ENCODE measurements at places on chromosomes 12 and 14. TPM values are rescaled to one million over a fixed set of nuclear protein-coding genes. Genes with fewer than 3 reads are reported as not detected.

Gene AQP2
- not detected for polyA plus RNA-seq

Gene ZBTB42
- 0.73 TPM for polyA plus RNA-seq

Gene KRT82
- not detected for polyA plus RNA-seq

Gene TEX52
- polyA plus RNA-seq: not detected

Gene FITM1
- not detected for polyA plus RNA-seq

Gene RHEBL1
- polyA plus RNA-seq: 0.31 TPM

Gene ACAD10
- 12.4 TPM for polyA plus RNA-seq

Gene FSCB
- not detected for polyA plus RNA-seq

Gene KCTD10
- 84.5 TPM for polyA plus RNA-seq

Gene GAS2L3
- 3.6 TPM for polyA plus RNA-seq

Gene REM2
- 0.04 TPM for polyA plus RNA-seq

Gene MANSC4
- polyA plus RNA-seq: 0.59 TPM

Gene PMCH
- not detected for polyA plus RNA-seq

Gene TMTC1
- polyA plus RNA-seq: 3.7 TPM

Gene TCL1B
- polyA plus RNA-seq: not detected

Gene TAPBPL
- polyA plus RNA-seq: 4.8 TPM

Gene NTF3
- polyA plus RNA-seq: not detected

Gene IL31
- polyA plus RNA-seq: not detected

Gene COL2A1
- not detected for polyA plus RNA-seq

Gene ITGA7
- 0.04 TPM for polyA plus RNA-seq

Gene SLC17A8
- not detected for polyA plus RNA-seq

Gene SPTSSA
- 34.6 TPM for polyA plus RNA-seq

Gene PLA2G1B
- not detected for polyA plus RNA-seq

Gene MNAT1
- polyA plus RNA-seq: 63.9 TPM

Gene STAT2
- 120 TPM for polyA plus RNA-seq

Gene NRXN3
- polyA plus RNA-seq: 0.89 TPM

Gene AQP6
- polyA plus RNA-seq: 0.57 TPM

Gene KRT6C
- polyA plus RNA-seq: 203 TPM

Gene ACSS3
- 0.17 TPM for polyA plus RNA-seq

Gene PPFIA2
- not detected for polyA plus RNA-seq

Gene PIWIL1
- polyA plus RNA-seq: 0.13 TPM

Gene KLRC3
- not detected for polyA plus RNA-seq

Gene ASIC1
- polyA plus RNA-seq: 5.7 TPM

Gene EML5
- 0.60 TPM for polyA plus RNA-seq

Gene NEUROD4
- not detected for polyA plus RNA-seq

Gene LMNTD1
- polyA plus RNA-seq: 0.42 TPM

Gene PRH2
- polyA plus RNA-seq: not detected

Gene GUCY2C
- polyA plus RNA-seq: 0.06 TPM

Gene ARHGEF25
- polyA plus RNA-seq: 0.26 TPM

Gene KCNJ8
- not detected for polyA plus RNA-seq

Gene COX8C
- polyA plus RNA-seq: not detected

Gene SYT1
- 4.6 TPM for polyA plus RNA-seq

Gene STON2
- polyA plus RNA-seq: 103 TPM

Gene CAPZA3
- polyA plus RNA-seq: not detected

Gene MON2
- polyA plus RNA-seq: 18.5 TPM

Gene SLC4A8
- polyA plus RNA-seq: 1.1 TPM

Gene NTS
- polyA plus RNA-seq: not detected

Gene TMEM30B
- 5.6 TPM for polyA plus RNA-seq
